ENCODE measurements at places on chromosomes 5 and 9.
A peak's percentile ranks its signal among the peaks of the same experiment; 100 is the strongest.

DNA sequence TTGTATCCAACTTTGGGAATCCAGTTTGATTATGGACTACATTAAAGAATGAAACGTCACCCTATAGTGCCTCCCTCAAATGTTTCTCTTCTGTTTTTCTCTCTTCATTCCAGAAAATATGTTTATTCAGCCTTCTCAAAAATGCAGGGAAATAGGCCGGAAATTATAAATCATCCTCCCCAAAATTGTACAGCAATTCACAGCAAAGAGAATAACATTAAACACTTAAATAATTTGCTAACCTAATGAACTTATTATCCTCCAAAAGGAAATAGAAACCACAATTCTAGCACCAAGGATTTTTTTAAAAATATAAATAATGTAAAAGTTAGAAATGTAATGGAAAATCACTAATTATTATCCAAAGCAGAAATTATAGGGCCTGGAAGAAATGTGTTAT, 115.9 kb upstream of the CCNG1 start:
- DNase-seq, result no peak

DNA sequence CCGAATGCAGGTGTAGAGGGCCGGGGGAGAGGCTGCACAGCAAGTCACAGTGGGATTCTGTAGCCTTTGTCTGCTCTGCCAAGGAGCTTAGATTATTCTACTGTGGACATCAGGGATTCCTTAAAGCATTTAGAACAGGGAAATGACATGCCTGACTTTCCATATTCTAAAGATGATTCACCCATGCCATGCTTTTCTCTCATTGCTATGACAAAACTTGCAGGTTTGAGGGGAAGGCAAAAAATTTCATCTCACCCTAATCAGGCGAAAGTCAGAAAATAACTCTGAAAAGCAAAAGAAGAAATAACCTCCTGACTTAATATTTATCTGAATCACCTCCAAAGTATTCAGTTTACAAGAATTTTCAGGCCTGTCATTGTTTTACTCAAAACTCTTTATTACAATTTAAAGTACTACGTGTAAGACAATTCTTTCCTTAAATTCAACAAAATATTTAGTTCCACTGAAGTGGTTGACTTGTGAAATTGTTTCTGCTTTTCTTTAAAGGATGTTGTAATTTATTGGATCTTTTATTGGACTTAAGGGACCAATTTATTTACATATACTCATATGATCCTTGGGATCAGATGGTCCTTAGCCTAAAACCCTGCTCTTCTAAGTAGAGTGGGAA, 30.0 kb upstream of the GAS1 start:
- no peak for DNase-seq

- DNase-seq, result no peak
Measured at GRCh38 chr9:107345327-107345726, 62.2 kb downstream of the RAD23B start.

GRCh38 chr9:133088146-133088750, 26.5 kb downstream of the CEL start:
- DNase-seq, result no peak

GRCh38 chr5:157743163-157744050, at the start of gene LSM11:
TSS of gene LSM11 (plus strand) at chr5:157743712. CDS start at chr5:157743751, 39 bp downstream.
- DNase-seq, result peak; percentile 93

DNA sequence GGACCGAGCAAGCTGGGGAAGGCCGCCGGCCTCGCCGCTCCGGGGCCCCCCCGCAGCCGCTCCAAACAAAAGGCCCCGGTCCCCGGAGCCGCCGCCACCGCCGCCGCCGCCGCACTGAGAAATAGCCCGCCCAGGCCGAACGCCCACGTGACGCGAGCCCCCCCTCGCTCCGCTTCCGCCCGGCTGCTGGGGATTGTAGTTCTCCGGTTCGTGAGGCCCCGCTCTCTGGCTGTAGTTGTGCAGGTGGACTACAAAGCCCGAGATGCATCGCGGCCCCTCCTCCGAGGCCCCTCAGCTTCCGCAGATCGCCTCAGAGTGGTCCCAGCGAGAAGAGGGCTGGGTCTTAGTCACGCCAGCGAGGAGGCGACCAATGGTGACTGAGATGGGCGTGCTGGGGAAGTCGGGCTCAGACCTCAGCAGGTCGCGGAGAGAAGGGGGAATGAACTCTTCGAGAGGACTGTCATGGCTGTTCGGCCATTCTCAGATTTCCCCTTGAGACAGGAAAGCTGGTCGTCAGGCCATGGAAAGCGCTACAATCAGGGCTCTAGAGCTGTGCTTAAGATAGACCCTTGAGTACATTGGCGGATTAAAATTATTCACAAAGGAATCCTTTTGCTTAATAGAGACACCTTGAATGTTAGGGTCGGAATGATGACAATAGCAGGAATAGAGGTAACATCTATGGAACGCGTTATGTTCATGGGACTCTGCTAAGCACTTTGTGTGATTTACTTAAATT, 489 bp upstream of the PANK3 start:
- peak; percentile 99 for DNase-seq

- no peak for DNase-seq
Measured at GRCh38 chr9:134375011-134375390, 48.7 kb downstream of the RXRA start.

GRCh38 chr5:42606464-42606869, 150.2 kb upstream of the CCDC152 start:
- DNase-seq, result no peak

DNA sequence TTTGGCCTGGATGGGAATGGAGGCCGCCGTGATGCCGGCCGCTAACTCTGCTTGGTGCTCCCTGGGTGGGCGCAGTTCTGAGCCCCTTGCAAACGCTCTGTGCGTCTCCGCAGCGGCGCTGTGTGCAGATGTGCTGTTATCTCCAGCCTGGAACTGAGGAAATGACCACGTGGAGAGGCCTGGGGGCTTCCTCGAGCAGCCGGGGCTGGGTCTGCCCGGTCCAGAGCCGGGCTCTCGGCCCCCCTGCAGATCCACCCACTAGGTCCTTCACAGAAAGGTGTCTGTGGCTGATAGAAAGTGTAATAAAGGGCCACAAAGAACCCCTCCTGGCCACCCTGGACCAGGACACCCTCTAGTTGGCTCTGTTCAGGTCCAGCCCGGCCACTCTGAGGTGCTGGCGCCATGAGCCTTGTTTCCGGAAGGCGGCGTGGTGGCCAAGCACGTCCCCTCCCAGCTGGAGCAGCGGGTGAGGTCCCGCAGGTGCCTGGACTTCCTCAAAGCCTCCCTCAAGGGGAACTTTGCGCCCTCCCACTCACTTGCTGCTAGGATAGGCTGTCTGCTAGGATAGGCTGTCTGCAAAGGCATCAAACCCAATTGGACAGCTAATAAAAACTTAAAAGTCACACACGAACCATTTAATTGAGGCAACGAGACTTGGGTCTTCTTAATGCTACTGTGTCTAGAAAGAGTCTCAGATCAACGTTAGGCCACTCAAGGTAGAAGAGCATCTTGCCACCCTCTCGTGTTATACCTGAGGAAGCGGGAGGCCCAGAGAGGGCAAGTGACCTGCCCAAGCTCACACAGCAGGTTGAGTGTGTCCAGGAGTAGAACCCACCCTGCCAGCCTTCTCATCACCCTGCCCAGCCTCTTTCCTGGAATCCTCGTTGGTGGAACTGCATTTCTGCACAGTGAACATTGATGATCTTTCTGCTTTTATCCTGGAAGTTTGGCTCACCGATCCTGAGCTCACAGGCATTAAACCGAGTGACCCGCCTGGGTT, 109.3 kb upstream of the FCN2 start:
- no peak for DNase-seq

DNA sequence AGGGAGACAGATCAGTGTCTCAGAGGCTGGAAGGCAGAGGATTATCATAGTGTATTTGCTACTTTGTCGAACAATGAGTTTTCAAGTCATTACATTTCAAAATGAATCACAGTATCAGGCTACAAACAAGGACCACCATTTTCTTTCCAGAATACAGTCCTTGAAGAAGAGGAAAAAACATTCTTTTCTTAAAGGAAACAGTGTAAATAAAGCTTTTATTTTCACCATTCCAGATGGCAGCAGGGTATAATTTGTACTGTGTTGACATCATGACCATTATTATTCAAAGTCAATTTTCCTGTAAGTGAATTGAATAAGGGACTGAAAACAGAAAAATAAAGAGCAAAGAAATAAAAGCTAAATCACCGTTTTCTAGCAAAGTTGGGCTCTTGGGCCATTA, 737.3 kb upstream of the DMAC1 start:
- DNase-seq, result no peak
